Uterus (tissue), 4 donors: ENCODE measurements at places on chromosomes 13 and 19.

- H3K4me3 ChIP-seq: no peak overlapping the region
- DNase-seq: no peak
- no peaks in the 10 kb centered on the region for H3K27me3 ChIP-seq
- H3K36me3 ChIP-seq: no peaks in the 10 kb centered on the region
Measured at GRCh38 chr13:76944456-76944855, 3.9 kb upstream of the ACOD1 start.

DNA sequence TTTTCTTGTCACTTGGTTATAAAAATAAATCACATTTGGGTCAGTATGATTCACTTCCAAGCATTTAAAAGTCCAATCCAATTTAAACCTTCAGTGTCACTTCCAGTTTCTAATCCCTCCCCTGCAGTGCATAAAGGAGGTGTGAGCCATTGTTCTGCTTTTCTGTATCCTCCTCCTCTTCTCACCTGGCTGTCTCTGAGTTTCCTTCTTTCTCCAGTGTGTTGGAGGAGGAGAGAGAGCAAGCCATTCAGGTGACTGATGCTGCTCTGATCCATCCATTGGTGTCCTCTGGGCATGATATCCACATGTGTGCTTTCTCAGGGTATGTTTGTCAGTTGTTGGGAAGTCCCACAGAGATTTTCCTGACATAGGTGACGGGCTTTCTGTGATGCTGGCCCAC, 1.2 kb downstream of the NUDT15 start:
- H3K27ac ChIP-seq: peak overlapping the region; percentile 91
- H3K27me3 ChIP-seq: no peaks in the 10 kb centered on the region
- H3K4me3 ChIP-seq: no peak overlapping the region
- no peaks in the 10 kb centered on the region for H3K36me3 ChIP-seq

DNA sequence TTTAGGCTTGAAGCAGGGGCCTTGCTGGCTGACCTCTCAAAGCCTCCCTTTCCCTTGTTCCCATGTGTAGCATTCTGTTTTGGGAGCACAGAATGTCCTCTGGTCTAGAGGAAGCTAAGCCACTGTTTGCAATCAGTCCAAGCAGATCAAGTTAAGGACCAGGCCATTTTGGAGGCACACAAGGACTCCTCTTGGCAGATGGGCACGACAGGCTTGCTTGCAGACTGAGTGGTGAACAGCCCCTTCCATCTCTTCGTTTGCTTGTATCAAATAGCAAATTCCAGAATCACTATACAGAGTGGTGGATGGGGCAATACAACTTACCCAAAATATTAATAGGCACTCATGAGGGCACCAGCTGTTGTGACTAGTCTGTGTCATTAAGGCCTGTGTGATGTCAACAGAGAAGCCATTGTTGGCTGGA, 215.5 kb upstream of the SERP2 start:
- H3K27ac ChIP-seq: no peak overlapping the region
- peaks cover 4% of the 10 kb centered on the region for H3K4me1 ChIP-seq
- H3K27me3 ChIP-seq: no peaks in the 10 kb centered on the region
- H3K36me3 ChIP-seq: no peaks in the 10 kb centered on the region

DNA sequence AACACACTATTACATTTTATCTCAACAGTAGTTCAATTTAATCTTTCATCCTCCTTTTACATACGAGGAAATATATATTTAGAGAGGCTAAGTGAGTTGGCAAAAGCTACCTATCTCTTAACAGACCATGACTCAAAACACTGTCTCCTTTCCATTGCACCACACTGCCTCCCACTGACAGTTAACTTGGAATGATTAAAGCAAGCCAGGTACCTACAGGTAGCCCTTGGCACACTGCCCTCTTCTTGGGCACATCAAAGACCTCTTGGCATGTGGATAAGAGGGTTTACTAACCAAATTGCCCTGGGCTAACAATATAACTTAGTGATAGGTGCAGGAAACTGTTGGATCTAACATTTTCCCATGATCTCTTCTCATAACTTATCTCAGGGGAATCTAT, 1.8 kb downstream of the ABHD13 start:
- DNase-seq: no peak
- no peaks in the 10 kb centered on the region for H3K27me3 ChIP-seq
- no peaks in the 10 kb centered on the region for H3K4me1 ChIP-seq
- no peaks in the 10 kb centered on the region for H3K36me3 ChIP-seq
- H3K4me3 ChIP-seq: no peak overlapping the region

DNA sequence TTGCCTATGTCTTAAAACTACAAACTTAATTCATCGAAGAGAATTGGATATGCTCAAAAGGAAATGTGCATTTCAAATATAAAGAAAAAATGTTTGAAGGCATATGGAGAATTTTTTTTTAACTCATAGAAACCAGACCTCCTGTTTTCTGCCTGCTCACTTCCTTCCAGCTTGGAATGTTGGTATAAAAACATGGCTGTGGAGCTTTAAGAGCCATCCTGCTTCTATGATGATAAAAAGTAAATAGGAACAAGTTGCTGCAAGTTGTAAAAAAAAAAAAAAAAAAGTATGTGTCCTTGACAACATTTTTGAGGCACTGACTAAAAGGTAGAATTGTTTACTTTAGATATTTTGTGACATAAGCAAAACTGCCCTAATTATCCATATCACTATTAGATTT, 1230.7 kb downstream of the PCDH9 start:
- no peaks in the 10 kb centered on the region for H3K36me3 ChIP-seq
- DNase-seq: no peak
- no peaks in the 10 kb centered on the region for H3K4me1 ChIP-seq

DNA sequence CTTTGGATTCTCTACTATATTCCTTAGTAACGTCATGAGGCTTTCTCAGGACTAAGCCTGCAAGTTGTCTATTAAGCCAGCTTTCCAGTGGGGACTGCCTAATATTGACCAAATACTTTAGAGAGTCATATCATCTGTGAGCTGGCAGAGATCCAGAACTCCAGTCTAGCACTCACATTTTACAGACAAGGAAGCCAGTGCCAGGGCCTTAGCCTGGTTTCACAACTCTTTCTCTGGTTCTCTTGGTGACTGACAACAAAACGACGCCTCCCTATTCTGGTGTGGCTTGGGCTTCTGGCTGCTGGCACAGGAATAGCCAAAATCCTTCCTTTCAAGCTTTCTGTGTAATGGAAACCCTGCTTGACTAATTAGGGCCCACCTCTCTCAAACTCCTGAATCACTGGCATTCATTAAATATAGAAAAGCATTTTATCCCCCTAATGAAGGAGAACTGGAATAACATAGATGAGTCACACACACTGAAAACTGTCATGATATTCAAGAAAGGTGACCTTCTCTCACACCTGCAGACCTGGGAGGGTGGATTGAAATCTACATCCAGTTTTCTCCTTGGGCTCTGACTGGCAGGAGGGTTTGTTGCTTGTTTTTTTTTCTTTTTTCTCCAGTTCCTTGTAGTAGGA, 75.2 kb upstream of the UBL3 start:
- peak overlapping the region; percentile 1 for H3K27ac ChIP-seq
- H3K4me3 ChIP-seq: no peak overlapping the region
- DNase-seq: peak; percentile 82
- H3K27me3 ChIP-seq: no peaks in the 10 kb centered on the region

GRCh38 chr19:51027126-51027806, 850 bp upstream of the KLK11 start:
- no peak for DNase-seq
- no peak overlapping the region for H3K27ac ChIP-seq
- no peaks in the 10 kb centered on the region for H3K36me3 ChIP-seq
- H3K4me1 ChIP-seq: no peaks in the 10 kb centered on the region

- no peaks in the 10 kb centered on the region for H3K4me1 ChIP-seq
- no peak overlapping the region for H3K27ac ChIP-seq
- peak; percentile 29 for DNase-seq
- H3K27me3 ChIP-seq: no peaks in the 10 kb centered on the region
- H3K36me3 ChIP-seq: no peaks in the 10 kb centered on the region
Measured at GRCh38 chr19:13597640-13598039, 91.4 kb upstream of the CACNA1A start.

- H3K27me3 ChIP-seq: no peaks in the 10 kb centered on the region
Measured at GRCh38 chr13:58906329-58907007, 1257.3 kb downstream of the DIAPH3 start.

GRCh38 chr13:96940961-96941360, 53.3 kb downstream of the OXGR1 start:
- no peaks in the 10 kb centered on the region for H3K4me1 ChIP-seq
- no peaks in the 10 kb centered on the region for H3K36me3 ChIP-seq
- no peaks in the 10 kb centered on the region for H3K27me3 ChIP-seq
- DNase-seq: no peak

- H3K36me3 ChIP-seq: no peaks in the 10 kb centered on the region
- no peak overlapping the region for H3K27ac ChIP-seq
- H3K4me3 ChIP-seq: no peak overlapping the region
- H3K4me1 ChIP-seq: no peaks in the 10 kb centered on the region
- DNase-seq: no peak
Measured at GRCh38 chr13:75726306-75726705, 90.2 kb downstream of the LMO7 start.
